Osteoblast (primary cell): ENCODE measurements at places on chromosomes 13 and 19. TPM values are rescaled to one million over a fixed set of nuclear protein-coding genes. Genes with fewer than 3 reads are reported as not detected.

DNA sequence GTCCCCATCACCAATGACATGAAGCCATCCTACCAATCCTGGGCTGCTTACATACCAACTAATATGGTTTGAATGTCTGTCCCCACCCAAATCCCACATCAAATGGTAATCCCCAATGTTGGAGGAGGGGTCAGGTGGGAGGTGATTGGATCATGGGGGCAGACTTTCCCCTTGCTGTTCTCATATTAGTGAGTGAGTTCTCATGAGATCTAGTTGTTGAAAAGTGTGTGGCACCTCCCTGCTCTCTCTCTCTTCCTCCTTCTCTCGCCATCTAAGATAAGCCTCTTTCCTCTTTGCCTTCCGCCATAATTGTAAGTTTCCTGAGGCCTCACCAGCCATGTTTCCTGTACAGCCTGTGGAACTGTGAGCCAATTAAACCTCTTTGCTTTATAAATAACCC, 53.6 kb upstream of the FAM124A start:
- no peak for DNase-seq

The SRRM5 gene
- total RNA-seq, result under 0.01 TPM in 1 of 2 replicates, not detected in the other

GRCh38 chr19:35609851-35610353, 2.6 kb upstream of the HAUS5 start:
- no peak for DNase-seq

GRCh38 chr19:47663911-47664771, 49.1 kb upstream of the EHD2 start:
- DNase-seq, result peak; percentile 98

DNA sequence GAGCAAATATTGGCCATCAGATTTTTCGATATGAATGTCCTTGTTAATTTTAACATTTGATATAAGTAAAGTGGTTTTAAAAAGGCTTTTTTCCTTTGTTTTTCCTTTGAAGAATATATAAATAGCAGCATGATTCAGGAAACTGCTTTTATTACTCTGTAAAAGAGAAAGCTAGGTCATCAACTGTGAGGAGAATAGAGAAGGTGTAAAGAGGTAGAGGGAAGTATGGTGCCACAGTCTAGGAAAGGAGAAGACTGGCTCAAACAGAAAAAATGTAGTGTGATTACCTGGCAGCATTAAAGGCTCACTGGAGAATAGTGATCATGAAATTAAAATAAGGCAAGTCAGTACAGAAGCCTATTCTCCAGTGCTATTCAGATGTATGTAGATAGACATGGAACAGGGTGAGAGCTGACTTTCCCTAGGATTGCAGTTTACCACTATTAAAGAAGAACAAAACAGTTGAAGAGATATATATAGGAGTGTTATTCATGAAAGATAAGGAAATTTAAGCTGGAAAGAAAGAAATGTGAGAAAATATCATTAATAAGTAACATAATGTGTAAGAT, 1115.9 kb upstream of the PCDH9 start:
- no peak for DNase-seq

DNA sequence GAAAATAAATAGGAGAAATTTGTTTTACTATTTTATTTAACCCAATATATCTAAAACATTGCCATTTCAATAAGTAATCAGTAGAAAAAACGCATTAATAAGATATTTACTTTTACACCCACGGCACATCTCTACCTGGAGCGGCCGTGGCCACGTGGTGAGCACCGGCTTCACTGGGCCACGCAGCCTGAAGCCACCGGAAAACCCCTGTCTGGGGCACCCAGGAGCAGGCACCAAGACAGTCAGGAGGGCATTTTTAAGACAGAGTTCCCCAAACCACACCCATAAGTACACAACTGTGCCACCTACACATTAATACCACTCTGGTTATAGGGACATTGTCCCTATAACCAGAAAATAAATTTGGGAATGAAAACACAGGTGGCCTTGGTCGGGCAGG, 80.9 kb downstream of the SPACA7 start:
- DNase-seq, result peak; percentile 50

DNA sequence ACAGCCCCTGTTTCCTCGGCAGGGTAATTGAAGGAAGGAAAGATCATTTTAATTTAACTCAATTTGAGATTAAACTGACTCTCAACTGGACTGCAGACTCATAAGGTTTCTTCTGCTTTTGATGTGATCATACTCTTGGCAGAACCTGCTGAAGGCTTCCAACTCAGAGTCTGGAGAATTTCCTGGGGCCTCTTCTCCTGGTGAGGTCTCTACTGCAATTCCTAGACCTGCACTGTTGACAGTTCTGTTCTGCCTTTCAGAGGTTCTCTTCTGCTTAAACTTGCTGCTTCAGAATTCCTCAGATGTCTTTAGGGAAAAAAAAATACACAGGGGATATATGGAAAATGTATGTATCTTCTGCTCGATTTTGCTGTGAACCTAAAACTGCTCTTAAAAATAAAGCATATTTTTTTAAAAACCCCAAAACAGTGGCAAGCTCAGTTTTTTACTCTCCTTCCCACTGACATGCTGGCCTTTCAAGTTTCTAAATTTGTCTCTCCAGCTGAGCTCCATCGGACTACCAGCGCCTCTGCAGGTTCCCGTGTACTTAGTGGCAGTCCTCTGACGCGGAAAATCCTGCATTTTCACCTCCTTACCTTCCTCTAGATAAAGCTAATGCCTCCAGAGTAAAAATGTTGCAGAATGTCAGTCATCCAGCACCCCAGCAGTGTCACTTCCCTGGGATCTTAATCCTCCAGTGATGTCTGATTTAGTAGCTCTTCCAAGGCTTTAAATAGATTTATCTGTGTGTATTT, 733.5 kb upstream of the SGCG start:
- no peak for DNase-seq

GRCh38 chr13:97975848-97976609, 22.6 kb downstream of the IPO5 start:
- DNase-seq, result peak; percentile 99
